ENCODE measurements at places on chromosomes 7 and 10.
A peak's percentile ranks its signal among the peaks of the same experiment; 100 is the strongest.

GRCh38 chr7:91517201-91517785, 253.1 kb downstream of the FZD1 start:
- DNase-seq, result no peak

GRCh38 chr7:101977249-101977648, 159.8 kb downstream of the CUX1 start:
- DNase-seq, result no peak

DNA sequence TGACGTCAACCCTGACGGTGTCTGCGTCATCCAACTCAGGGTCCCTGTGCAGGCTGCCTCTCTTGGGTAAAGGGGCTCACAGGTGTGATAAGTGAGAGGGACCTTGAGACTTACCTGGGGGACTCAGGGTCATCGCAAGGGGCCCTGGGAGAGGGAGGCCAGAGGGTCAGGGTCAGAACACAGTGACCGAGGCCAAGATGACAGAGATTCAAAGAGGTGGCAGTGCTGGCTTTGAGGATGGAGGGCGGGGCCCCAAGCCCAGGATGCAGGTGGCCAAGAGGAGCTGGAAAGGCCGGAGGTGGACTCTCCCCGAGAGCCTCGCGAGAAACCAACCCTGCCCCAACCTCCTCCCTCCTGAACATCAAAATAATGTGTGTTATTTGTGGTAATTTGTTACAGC, 165.2 kb upstream of the PPP2R2D start:
- DNase-seq, result no peak

DNA sequence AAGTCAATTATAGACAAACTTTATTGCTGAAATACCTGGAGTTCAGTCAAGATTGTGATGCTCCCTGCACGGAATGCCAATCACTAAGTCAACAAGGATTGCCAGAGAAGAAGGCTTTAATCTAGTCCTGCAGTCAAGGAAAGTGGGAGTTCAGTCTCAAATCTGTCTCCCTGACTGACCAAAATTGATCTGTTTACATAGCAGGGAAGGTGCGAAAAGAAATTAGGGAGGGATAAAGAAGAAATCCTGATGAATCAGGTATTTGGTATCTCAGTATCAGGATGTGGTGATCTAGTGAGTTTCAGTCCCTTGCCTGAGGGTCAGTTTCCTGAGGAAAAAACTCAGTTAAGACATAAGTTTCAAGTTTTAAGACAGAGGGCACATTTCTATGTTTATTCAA, 2.1 kb upstream of the AKR1D1 start:
- DNase-seq, result no peak

- no peak for DNase-seq
These were observed 99.5 kb downstream of the CAMK1D start for GRCh38 chr10:12448729-12449391.

GRCh38 chr10:91409869-91410637, at the start of gene HECTD2:
TSS of gene HECTD2 (plus strand) at chr10:91410344. CDS start at chr10:91410439, 95 bp downstream.
- peak; percentile 72 for DNase-seq

- no peak for DNase-seq
These were observed 72.0 kb downstream of the KAT6B start for GRCh38 chr10:74898201-74898976.

DNA sequence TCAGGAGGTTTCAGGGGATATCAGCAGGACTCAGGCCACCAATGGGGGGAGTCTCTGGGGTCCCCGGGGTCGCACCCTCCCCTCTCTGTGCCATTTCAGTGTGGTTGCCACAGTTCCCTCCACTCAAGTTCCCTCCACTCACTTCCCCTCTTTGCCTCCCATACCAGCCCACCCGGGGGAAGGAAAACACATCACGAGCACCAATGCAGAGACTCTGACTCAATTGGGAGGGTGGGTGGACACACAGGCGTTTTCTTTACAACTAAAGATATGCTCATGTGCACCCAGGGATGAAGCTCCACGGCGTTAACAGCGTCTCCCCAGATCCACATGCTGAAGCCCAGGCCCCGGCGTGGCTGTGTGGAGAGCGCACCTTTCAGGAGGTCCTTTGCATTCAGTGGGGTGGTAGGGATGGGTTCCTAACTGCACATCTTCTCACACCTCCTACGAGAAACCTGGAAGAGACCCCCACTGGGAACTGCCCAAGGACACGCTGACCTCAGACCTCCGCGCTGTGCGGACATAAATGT, 254.1 kb downstream of the ZMYND11 start:
- DNase-seq, result no peak

- DNase-seq, result no peak
These were observed 31.9 kb upstream of the AGR3 start for GRCh38 chr7:16913643-16914042.

GRCh38 chr10:119483839-119484238, 58.7 kb downstream of the RGS10 start:
- DNase-seq, result no peak

DNA sequence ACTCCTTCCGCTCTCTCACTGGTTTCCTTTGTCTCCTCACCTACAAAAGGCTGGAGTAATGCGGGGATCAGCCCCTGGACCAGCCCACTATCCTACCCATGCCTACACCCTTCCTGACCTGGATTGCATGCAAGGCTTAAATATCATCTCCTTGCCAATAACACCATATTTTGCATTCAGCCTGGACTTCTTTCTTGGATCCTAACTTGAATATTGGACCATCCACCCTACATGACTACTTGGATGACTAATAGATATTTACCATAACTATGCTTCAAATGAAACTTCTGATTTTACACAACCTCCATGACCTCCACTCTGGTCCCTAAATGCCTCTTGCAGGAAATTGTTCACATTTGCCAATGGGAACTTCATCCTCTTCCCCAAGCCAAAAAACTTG, 188.3 kb upstream of the AKR1E2 start:
- no peak for DNase-seq

DNA sequence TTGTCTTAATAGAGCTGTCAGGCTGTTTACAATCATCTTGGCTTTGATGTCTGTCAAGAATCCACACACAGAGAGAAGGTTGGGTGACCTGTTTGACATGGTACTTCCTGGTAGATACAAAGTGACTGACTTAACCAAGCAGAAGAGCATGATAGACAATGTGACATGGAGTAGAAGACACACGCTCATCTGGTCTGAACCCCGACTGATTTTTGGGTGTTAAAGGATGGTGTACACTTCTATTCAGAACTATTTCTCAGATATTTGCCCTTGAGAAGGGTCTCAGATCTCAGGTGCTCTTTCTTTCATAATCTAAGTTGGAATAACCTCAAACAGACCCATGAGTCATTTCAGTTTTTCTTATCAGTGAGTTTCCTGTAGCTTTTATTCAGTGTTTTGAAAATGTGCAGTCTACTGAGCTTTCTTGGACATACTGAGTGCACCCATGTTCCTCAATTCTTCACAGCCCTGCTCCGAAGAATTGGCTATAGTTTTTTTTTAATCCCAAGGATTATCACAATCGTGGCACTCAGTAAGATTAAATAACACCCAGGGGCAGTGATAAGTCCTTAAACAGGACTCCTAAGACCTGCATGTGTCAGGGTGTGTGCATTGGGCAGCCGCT, 46.4 kb upstream of the NXPH1 start:
- no peak for DNase-seq

- DNase-seq, result no peak
These were observed 193.2 kb downstream of the LRMDA start for GRCh38 chr10:75624638-75625037.

GRCh38 chr7:5590596-5591277, 167.1 kb upstream of the TNRC18 start:
- no peak for DNase-seq

GRCh38 chr10:47261121-47261520, 38.9 kb upstream of the GDF10 start:
- peak; percentile 28 for DNase-seq

- no peak for DNase-seq
These were observed 231.0 kb downstream of the CSTF2T start for GRCh38 chr10:51468424-51468823.

All from cerebellar cortex (tissue), 1 donor.